ENCODE measurements at places on chromosomes 13 and 19. TPM values are rescaled to one million over a fixed set of nuclear protein-coding genes. Genes with fewer than 3 reads are reported as not detected.

DNA sequence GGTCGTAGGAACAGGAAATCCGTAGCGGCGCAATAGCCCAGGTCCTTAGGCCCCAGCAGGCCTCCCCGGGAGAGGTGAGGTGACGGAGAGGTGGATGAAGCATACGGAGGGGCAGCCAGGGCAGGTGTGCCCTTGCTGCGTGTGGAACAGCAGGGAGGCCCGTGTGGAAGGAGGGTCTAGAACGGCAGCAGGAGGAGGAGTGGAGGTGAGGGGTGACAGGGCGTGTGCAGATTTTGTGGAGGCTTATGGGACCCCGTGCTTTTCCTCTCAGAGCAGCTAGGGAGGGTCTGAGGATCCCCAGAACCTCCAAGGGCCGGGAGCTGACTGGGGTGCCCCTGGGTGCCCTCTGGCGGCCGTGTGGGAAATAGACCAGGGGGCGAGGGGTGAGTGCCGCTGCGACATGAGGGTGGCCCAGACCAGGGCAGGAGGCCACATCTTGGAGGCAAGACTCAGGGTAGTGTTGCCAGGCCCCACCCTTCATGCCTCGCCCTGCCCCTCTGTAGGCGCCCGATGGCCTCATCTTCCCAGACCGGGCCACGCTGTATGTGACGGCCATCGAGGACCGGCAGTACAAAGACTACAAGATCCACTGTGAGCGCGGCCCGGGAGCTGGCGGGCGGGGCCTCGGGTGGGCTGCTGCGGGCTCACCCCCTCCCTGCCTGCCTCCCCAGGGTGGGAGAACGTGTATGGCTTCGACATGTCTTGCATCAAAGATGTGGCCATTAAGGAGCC, 5.0 kb upstream of the ADM5 start:
- DNase-seq = no peak

DNA sequence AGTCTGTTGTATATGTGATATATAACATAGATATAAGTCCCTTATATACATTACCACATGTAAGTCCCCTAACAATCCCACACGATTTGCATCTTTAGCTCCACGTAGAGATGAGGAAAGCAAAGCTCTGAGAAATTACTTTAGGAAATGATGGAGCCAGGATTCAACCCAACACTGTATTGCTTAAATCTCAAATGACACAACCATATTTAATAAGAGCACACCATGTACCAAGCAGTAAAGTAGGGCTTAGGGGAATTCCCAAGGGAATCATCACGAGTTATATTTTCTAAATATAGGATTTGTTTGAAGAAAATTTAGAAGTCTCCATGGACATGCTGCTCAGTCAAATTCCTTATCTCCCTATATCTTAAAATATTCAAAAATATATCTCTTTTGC, 61.3 kb upstream of the POMP start:
- DNase-seq = no peak

- DNase-seq = no peak
Measured at GRCh38 chr13:89660752-89661151, 1686.7 kb upstream of the MIR17HG start.

GRCh38 chr13:111316161-111316730, 4.2 kb upstream of the TEX29 start:
- no peak for DNase-seq

DNA sequence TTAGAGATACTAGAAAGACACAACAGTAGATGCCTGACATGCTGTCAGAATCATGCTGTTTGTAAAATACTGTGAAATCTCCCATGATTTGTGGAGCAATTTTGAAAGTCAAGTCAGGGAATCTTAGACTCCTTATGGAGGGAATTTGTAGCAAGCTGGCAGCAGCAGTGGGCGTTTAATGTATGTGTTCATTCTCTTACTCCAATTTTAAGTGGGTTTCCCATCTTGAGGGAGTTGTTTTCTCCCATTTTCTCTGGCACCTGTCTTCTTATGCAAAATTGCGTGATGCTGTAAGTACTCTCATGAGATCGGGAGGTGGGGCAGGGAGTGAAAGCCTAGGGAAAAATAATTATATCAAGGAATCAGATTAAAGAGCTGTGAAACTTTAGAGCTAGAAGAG, 16.0 kb upstream of the GTF2F2 start:
- DNase-seq = no peak

- no peak for DNase-seq
Measured at GRCh38 chr19:45123440-45123850, 30.5 kb downstream of the PPP1R37 start.

DNA sequence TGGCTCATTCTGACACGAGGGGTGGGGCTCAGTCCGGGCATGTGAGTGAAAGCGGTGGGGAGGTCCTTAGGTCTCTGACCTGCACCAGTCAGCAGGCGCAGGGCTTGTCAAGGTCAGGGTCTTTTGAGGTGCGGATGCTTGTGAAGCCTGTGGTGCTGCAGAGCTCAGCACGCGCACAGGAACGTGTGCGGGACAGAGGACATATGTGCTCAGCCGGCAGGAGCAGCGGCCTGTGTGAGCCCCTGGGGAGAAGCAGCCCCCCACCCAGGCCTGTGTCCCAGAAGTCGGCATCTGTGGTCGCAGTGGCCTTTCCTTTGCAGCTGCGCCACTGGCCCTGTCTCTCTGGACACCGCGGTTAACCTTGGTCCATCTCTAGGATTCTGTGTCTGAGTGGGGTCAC, 30.9 kb downstream of the ATP4B start:
- peak; percentile 43 for DNase-seq

- DNase-seq = no peak
Measured at GRCh38 chr19:7788933-7789323, 25.9 kb downstream of the CLEC4M start.

GRCh38 chr13:25744178-25744577, 307.6 kb downstream of the SHISA2 start:
- no peak for DNase-seq

GRCh38 chr13:20728579-20729311, 25.2 kb downstream of the IL17D start:
- no peak for DNase-seq

- no peak for DNase-seq
Measured at GRCh38 chr19:45139286-45140143, 21.3 kb downstream of the NKPD1 start.

DNA sequence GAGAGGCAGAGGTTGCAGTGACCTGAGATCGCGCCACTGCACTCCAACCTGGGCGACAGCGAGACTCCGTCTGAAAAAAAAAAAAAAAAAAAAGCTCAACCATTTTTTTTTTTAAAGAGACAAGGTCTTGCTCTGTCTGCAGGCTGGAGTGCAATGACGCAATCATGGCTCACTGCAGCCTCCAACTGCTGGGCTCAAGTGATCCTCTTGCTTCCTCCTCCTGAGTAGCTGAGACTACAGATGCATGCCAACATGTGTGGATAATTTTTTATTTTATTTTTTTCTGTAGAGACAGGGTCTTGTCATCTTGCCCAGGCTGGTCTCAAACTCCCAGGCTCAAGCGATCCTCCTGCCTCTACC, 10.3 kb downstream of the EHD2 start:
- no peak for DNase-seq

DNA sequence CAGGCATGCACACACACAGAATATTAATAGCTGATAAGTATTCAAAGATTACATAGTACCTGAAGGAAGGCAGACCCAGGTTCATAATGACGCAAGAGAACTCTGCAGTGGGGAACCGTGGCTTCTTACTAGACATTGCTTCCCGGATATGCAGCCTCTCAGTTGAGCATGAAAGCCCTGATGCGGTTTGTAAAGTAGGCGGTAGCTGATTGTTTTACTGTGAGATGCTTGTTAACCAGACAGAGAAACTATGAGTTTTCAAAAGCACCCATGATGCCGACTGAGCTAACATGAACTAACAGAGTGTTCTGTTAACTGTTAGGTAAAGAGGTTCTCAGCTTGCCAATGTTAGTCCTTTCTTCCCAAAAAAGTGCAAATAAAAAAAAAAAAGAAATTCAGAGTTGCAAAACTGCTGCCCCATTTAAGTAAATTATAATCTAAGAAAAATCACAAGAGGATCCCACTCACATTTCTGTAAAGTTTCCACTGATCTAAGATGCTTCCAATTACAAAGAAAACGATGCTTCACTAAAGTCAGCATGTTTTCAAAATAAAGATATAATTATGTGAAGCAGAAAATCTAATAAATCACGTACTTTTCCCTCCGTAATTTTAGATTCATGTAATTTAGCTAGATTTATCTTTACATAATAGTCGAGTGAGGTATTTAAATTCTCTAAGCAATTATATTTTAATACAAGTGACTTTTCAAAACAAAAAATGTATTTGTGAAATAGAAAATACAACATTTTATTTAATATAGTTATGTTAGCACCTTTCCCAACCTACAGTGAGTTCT, 2.2 kb downstream of the FLT1 start:
- DNase-seq = no peak

GRCh38 chr13:71727662-71728061, 139.3 kb downstream of the DACH1 start:
- no peak for DNase-seq

GRCh38 chr19:33705090-33705847, 83.5 kb downstream of the CHST8 start:
- DNase-seq = no peak

DNA sequence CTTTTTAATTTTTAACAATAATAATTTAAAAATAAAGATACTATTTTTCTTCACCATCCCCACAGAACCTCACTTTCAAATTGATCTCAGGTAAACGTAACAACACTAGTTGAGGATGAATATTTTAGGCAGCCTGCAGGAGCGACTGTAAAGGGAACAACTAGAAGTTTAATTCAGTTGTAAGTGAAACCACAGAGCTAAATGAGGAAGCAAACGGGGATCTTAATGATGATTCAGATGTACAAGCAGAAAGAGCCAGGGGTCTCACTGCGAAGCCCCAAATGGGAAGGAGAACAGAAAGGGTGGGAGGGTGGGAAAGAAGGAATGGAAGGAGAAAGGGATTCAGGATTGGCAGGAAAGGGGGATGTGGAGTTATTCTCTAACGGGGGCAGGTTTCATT, 54.6 kb upstream of the RAP2A start:
- no peak for DNase-seq

- DNase-seq = no peak
Measured at GRCh38 chr13:31111136-31111535, 50.6 kb downstream of the HSPH1 start.

GRCh38 chr19:16117594-16118033, 5.9 kb downstream of the RAB8A start:
- no peak for DNase-seq

GRCh38 chr13:44680746-44681355, 104.7 kb upstream of the TSC22D1 start:
- no peak for DNase-seq

The KLK2 gene
- not detected for total RNA-seq

The MISP3 gene
- 6.4 TPM for total RNA-seq

The TMED1 gene
- total RNA-seq = 22.6 TPM

The GPR12 gene
- not detected for total RNA-seq

The KLK4 gene
- total RNA-seq = not detected

The MEIS3 gene
- 1.4 TPM for total RNA-seq
